ENCODE measurements at places on chromosomes 4 and X.

- DNase-seq: no peak
Observed at GRCh38 chr4:78784236-78784865, 8.2 kb downstream of the BMP2K start.

- no peak for DNase-seq
Observed at GRCh38 chrX:129423191-129423590, 100.1 kb downstream of the SMARCA1 start.

DNA sequence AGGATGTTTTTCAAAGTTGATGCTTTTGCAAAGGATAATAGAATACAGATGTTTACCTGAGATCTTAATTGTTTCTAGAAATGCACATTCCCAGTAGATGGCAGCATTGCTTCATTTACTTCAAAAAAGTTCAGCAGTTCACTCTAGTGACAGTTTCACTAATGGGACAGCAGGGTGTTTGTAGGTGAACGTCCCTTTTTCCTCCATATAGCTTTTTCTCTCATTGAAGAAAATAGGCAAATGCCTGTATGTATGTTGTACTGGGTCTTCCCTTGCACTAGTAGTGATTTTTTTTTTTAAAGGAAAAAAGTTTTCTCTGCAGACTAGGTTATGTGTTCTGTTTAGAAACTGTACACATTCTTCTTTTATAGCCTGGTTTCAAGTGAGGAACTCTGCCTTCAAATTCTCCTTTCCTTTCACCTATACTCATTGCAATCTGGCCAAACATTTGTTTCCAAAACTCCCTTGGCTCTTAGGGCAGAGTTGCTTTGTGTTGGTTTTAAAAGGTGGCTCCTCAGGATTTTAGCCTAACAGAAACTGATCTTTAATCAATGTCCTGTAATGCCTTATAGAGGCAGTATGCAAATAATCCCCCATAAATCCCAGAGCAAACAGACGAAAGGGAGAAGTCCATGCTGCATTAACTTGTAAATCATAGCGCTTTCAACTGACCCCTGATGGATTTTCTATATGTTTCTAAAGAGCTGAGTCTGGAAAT is 86.3 kb downstream of the EGF start:
- peak; percentile 66 for DNase-seq

DNA sequence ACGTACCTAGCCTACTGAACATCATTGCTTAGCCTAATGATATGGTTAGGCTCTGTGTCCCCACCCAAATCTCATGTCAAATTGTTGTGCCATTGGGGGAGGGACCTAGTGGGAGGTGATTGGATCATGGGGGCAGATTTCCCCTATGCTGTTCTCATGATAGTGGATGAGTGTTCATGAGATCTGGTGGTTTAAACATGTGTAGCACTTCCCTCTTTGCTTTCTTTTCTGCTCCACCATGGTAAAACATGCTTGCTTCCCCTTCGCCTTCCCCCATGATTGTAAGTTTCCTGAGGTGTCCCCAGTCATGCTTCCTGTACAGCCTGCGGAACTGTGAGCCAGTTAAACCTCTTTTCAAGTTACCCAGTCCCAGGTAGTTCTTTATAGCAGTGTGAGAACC is 102.6 kb downstream of the RAPGEF2 start:
- no peak for DNase-seq

GRCh38 chr4:78864405-78865024 is 74.7 kb downstream of the PAQR3 start:
- DNase-seq: peak; percentile 68

- no peak for DNase-seq
Observed at GRCh38 chr4:106762666-106763443, 273.3 kb downstream of the DKK2 start.

- DNase-seq: no peak
Observed at GRCh38 chrX:12956704-12957534, 18.0 kb upstream of the TMSB4X start.

GRCh38 chr4:8719421-8719820 is 126.9 kb downstream of the CPZ start:
- no peak for DNase-seq

DNA sequence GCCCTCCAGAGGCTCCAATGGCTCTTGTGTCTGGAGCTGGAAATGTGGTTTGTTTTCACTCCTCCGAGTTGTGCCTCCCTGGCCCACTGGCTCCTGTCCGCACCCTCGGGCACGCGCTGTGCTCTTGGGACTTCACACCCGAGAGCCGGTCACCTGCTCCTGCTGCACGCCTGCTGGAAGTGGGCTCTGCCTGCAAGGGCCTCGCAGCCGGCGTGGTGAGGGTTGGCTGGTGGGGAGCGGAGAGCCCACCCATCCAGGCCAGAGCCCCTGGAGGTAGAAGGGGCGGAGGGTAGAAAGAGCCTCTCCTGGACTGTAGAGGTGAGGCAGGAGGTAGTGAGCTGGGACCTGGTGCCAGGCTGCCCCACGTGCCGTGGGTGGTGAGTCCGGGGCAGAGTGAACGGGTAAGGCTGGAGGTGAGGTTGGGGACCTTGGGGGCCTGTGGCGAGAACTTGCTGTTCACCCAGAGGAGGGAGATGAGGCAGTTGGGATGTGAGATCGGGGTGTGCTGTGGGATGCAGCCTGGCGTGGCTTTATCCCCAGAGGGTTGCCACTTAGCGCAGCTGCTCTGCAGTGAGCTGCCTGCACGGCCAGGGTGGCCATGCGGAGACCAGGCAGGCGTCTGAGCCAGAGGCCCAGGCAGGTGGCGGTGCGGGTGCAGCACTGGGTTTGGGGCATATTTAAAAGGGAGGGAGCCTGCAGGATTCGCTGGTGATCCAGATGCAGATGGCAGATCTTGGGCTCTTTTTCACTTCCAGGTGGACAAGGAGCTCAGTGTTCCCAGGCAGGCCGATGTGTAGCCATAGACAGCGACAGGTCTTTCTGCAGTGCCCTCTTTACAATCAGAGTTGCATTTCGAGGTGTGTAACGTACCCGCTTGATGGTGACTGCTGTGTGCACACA is 48.8 kb downstream of the PCGF3 start:
- DNase-seq: no peak

- no peak for DNase-seq
Observed at GRCh38 chrX:34656467-34656841, 631 bp downstream of the TMEM47 start.

- no peak for DNase-seq
Observed at GRCh38 chrX:42519666-42520231, 258.2 kb downstream of the PPP1R2C start.

GRCh38 chr4:114386637-114387233 is 211.9 kb upstream of the UGT8 start:
- no peak for DNase-seq

- DNase-seq: no peak
Observed at GRCh38 chrX:80354966-80355465, 65.2 kb upstream of the TENT5D start.

- DNase-seq: no peak
Observed at GRCh38 chr4:38163216-38164006, 203.2 kb downstream of the PTTG2 start.

GRCh38 chr4:103199009-103199408 is 866 bp upstream of the CENPE start:
- no peak for DNase-seq

DNA sequence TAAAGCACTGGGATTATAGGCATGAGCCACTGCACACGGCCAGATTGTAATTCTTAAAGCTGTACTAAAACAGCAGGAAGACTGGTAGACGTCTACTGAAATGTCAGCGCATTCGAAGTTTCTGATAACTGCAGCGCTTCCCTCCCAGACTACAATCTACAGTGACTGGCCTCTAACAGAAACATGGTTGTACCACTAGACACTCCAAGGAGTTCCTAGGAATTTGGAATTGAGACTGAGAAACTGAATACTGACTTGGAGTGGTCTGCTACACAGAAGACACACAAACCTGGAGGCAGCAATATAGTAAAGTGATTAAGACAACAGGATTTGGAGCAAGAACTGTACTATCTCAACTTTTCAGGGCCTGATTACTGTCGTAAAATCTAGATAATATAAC is 937 bp downstream of the HELQ start:
- no peak for DNase-seq

DNA sequence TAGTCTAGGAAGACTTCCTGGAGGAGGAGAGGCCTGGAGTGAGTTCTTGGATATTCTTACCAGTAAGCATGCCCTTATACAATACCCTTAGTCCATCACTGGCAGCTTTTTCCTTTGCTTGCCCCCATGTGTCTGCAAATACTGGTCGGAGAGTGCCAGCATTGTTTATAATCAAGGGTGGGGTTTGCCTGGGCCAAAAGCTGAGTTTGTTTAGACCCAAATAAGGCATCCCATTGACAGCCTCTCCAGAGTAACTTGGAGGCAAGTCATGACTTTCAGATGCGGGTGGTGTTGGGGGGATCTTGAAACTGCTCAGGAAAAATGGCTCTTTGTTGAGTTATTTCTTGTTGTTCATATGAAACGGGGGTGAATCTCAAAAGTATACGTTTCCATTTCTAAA is 258.4 kb upstream of the TAPT1 start:
- no peak for DNase-seq

- no peak for DNase-seq
Observed at GRCh38 chr4:95265814-95266740, 282.7 kb downstream of the UNC5C start.

GRCh38 chr4:21469438-21470300 is 478.9 kb downstream of the KCNIP4 start:
- no peak for DNase-seq

DNA sequence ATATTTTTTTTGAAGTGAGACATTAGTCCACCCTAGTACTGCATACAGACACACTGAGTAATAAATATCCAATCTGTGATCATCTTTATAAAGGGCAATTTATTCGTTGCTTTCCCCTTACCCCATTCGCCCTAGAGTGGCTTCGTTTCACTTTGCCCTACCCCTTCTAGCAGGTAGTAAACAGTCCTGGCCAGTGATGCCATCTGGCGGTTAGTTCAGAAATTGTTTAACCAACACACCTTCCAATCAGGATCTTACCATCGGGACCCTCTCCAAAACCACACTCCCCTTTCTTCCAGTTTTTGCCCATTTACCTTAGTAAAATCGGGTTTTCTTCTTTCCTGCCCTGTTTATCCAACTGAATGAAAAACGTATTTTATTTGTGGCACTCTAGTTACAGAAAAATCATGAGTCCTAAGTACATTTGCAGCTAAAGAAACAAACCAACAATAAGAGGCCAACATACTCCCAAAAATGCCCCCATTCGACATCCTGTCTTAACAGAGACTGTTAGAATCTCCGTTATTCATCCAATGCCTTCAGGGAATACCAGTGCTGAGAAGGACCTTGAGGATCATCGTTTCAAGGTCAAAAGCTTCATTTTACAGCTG is 2.2 kb downstream of the PPA2 start:
- DNase-seq: peak; percentile 72

DNA sequence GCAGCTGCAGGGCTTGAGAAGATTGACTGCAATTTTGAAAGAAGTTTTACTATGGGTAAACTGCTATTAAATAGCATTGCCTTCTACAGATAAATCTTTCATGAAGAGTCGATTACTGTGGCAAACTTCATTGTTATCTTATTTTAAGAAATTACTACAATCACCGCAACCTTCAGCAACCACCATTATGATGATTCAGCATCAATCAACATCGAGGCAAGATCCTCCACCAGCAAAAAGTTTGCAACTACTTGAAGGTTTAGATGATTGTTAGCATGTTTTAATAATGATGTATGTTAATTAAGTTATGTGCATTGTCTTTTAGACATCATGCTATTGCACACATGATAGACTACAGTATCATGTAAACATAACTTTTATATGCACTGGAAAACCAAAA is 1511.0 kb downstream of the FSTL5 start:
- DNase-seq: no peak

- DNase-seq: no peak
Observed at GRCh38 chr4:28654618-28655017, 1794.0 kb downstream of the STIM2 start.

DNA sequence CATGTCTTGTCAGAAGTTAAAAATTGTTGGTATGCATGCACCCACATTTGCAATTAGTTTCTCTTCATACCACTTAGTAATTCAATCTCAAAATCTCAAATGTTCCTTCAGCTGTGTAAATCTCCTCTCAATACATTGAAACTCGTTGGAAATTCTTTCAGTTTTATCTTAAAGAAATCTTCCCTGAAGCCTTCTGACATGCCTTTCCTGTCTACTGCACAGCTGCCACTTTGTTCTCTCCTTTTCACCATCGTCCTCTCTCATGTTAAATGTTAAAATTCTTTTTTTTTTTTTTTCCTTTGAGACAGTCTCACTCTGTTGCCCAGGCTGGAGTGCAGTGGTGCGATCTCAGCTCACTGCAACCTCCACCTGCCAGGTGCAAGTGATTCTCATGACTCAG is 30.9 kb downstream of the MCUB start:
- no peak for DNase-seq

DNA sequence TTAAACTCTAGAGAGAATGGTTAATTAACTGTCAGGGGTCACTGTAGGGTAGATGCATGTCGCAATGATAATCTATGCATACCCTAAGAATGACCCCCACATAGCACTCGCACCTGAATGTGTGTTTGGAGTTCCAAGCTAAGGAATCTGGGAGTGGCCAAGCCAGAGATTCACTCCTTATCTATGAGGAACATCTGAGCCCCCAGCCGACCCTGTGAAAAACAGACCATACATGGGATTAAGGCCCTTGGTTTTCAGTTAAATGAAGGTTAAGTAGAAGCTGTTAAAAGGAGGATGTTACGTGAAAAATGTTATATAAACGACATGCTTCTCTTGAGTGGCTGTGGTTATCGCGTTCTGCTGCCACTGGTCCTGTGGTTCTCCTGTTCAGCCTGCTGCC is 147.2 kb downstream of the RELL1 start:
- no peak for DNase-seq

- no peak for DNase-seq
Observed at GRCh38 chr4:106987311-106987710, 48.8 kb downstream of the DKK2 start.

DNA sequence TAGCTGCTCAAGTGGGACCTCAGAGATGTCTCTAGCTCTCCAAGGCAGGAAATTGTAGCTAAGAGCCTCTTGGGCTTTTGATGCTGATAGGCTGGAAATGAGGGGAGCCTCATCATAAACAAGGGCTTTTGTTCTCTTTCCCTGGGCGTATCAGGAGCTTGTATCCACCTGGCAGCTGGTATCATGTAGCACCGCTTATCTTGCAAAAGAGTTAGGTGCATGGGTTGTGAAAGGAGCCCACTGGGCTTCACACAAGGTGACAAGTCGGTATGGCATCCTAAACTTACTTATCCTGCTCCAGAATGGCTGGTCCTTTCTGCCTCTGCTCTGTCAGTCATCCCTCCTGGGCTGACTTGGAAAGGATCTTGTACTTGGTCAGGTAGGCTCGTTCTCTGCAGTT is 565.8 kb downstream of the GRXCR1 start:
- no peak for DNase-seq

- DNase-seq: no peak
Observed at GRCh38 chrX:11792461-11793421, 34.7 kb downstream of the MSL3 start.

DNA sequence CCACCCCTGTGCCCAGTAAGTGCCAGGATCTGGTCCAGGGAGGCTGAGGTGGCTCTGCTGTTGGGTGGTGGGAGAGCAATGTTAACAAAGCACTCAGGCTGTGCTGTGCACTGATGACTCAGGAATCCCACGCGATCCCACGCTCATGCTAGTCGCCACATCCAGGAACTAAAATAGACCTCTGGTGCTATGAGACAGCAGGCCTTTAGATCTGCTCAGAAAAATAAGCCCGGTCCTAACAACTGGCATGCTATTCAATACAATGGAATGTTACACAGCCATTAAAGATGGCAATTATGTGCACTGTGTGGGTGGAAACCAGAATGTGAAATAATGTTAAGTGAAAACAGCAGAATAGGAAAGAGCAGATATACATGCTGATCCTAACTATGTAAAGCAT is 26.0 kb downstream of the ARL13A start:
- no peak for DNase-seq
